ENCODE measurements at places on chromosomes 16 and 17.

DNA sequence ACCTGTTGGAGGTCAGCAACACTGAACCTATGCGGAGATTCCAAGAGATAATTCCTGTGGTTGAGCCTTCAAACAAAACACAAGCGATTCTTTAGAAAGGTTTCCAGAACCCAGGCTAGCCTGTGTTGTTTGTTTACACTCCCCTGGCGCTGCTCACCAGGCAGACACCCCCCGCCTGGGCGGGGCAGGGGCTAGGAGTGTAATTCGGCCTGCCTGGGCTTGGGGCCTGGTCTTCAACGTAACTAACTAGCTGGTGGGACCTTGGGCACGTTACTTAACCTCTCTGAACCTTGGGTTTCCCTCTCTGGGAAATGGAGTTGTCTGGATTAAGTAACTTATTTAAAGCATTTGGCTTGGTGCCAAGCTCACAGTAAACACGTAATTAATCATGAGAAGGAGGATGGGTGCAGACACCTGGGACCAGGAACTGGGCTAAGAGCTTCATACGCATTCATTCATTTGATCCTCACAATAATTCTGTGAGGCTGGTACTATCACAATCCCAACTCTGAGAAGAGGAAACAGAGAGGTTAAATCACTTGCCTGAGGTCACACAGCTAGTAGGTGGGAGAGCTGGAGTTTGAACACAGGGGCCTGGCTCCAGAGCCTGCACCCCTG, 7.6 kb upstream of the ARHGAP27 start:
- peak; percentile 42 for DNase-seq

- no peak for DNase-seq
Measured at GRCh38 chr17:29037739-29038084, 5.2 kb upstream of the PIPOX start.

DNA sequence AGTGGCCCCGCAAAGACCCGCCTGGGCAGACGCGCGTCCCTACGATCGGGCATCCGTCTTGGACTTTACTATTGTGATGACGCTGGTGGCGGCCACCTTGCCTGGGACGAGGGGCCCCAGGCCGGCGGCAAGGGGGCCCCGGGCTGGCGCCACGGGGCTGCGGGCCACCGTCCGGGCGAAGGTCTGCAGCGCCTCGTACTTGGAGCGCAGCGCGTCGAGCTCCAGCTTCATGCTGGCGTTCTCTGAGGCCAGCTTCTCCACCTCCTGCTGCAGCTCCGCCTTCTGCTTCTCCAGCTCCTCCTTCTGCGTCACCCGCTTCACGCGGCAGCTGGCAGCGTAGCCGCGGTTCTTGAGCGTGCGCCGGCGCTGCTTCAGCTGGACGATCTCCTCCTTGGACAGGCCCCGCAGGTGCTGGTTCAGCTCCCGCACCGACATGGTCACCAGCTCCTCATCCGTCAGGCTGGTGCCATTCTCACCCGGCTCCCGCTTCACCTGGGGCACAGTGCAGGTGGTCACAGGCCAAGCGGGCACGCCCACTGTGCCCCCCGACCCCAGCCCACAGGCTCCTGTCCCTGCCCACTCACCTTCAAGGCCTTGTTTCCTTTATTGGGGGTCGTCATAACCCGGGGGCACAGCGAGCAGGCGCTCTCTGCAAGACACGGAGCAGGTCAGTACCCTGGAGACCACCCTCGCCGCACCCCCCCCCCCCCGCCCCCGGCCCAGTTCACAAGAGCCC, 4.8 kb upstream of the SIRT7 start:
- no peak for DNase-seq

DNA sequence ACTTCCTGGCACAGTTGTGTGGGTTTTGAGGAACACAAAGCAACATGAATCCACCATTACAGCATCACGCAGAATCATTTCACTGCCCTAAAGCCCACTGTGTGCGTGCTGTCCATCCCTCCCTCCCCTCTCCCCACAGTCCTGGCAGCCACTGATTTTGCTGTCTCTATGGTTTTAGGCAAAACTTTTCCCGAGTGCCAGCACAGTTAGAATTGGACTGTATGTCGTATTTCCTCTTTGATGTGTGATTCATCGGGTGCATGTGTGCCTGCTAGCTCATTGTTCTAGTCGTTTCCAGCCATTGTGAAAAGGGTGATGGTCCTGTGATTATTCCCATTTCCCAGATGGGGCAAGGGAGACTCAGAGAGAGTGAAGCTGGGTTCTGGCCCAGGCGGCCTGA, 12.7 kb downstream of the KLHL36 start:
- DNase-seq = no peak

DNA sequence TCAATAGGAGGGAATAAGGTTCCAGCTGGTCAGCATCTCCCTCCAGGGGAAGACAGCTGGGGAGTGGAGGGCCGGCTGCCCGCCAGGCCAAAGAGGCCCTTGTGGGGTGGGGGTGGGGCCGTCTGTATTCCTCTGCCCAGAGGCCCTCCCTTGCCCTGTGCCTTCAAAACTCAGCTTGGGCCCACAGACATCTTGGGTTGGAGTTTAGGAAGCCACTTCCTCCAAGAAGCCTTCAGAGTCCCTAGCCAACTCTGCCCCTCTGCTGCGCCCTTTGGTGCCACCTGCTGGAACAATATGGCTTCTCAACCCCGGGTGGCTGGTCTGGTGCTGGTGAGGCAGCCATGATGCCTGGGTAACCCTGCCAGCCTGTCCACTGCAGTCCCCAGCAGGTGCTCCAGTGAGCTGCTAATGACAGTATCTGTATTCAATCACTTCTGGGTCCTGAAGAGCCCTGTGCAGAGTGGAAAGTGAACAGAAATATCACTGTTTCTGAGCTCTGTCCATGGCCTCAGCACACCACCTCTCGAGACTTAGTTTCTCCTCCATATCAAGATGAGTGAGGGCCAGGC, 16.7 kb downstream of the HSD11B2 start:
- DNase-seq = peak; percentile 24

DNA sequence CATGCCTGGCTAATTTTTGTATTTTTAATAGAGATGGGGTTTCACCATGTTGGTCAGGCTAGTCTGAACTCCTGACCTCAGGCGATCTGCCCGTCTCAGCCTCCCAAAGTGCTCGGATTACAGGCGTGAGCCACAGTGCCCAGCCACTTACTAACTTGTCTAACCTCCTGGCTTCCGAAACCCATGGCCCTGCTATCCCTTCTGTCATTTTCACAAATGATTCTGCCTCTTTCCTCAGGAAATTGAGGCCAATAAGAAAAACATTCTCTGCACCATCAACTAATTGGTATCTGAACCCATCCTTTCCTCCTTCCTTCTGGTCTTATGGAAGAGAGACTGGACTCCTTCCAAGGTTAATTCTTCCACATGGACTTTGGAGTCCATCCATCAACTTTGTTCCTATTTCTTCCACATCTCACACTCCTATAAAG, 27.9 kb upstream of the TNRC6A start:
- DNase-seq = peak; percentile 64

- no peak for DNase-seq
Measured at GRCh38 chr17:82687375-82687861, 11.1 kb downstream of the RAB40B start.

Data from fibroblast of skin of right quadriceps (primary cell).